DMS53 (cell line): ENCODE measurements at places on chromosomes 3 and 15.

GRCh38 chr15:83973816-83974215 is 261.8 kb upstream of the GOLGA6L4 start:
- DNase-seq = peak; percentile 10

GRCh38 chr3:168803536-168803935 is 707.8 kb upstream of the GOLIM4 start:
- no peak for DNase-seq

DNA sequence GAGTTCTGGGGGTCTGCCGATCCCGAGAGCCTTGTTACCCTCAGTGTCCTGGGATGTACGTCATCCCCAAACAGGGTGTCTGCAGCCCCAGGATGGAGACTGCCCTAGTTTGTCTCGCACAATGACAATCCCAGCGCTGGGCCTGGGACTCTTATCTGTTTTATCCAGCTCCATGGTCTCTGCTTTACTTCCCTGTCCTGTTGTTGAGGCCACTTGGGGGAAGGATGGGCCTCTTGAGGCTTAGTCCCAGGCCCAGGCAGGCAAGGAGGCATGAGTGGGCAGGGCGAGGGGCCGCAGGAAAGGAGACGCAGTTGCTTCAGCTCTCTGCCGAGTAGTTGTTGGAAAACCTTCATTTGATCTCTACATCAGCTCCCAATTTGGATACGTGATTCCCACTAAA is 17.4 kb downstream of the SMAD6 start:
- DNase-seq = no peak

GRCh38 chr3:35654476-35654875 is 15.2 kb downstream of the ARPP21 start:
- no peak for DNase-seq

DNA sequence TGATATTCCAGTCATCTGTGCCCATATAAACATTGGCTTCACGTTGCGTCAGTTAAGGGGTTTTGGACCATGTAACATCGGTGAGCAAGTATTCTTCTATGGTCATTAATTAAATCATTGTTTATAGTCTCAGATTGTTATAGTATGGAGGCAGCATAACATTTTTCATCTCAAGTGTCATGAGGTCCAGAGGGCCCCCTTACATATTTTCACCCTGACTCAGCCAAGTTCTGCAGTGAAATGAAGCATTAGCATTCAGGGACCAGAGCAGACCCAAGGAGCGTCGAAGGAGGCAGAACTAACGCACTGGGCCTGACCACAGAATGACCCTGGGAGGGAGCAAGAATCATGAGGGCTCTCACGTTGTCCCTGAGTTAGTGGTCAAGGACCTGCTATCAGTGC is 171.5 kb downstream of the LRTM1 start:
- no peak for DNase-seq

- no peak for DNase-seq
Observed at GRCh38 chr15:55909036-55909811, 84.2 kb downstream of the NEDD4 start.

- no peak for DNase-seq
Observed at GRCh38 chr3:33795856-33796536, 2.4 kb upstream of the PDCD6IP start.

DNA sequence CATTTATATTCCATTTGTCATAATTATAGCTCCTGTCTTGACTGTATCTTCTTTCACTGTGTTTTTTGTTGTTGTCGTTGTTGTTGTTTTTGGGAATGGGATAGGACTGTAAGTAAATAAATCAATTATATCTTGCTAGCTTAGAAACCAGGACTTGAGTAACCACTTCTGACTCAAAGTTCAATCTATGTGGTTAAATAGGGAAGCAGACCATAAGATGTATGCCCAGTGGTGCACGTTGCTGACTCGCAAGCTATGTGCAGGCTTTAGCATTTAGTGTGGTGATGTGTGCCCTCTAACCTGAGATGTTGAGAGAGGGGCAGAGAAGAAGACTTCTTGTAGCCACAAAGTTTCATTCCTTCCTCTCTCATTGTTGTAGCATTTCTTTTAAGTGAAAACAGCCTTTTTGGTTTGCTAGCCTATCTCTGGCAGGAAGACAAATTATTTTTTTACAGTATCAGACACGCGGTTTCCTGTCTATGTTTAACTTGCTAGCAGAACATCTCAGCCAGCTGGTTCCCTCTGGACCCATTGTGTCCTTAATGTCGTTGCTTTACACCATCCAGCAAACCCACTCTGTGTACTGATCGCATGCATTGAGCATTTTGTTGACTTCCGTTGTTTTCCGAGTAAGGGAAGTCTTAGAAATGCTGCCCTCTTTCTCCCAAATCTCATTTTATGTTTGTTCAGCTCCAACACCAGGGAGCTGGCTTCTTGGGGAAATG is 52.1 kb downstream of the TGFBR2 start:
- no peak for DNase-seq

- DNase-seq = peak; percentile 10
Observed at GRCh38 chr3:103786296-103786695, 1351.5 kb downstream of the ZPLD1 start.

DNA sequence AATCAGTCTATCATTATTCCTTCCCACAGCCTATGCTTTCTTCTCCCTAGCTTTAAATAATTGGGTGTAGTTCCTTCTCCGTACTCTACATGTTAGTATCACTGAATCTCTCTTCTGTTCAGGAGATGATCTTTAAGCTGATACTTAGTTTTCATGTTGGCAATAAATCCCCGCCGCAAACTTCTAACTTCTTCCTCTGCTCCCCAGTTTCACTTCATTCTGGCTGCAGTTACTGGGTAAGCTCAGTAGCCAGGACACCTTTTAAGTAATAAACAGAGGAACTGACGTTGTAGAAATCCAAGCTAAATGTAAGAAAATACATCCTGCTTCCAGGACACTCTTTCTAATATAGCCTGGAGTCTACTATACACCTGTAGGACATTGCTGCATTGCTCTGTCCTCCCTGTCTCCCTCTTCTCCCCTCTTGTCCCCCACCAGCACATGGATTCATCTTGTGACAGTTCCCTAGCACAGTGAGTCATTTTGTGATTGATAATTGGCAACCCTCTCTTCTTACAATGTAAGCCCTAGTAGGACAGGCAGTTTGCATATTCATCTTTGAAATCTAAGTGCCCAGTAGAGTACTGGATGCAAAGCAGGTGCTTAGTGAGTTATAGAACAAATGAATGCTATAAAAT is 598.2 kb downstream of the UNC13C start:
- no peak for DNase-seq
